Tibial artery (tissue), 4 donors: ENCODE measurements at places on chromosomes 5 and 9.

GRCh38 chr9:70639853-70640814 is 225.7 kb upstream of the KLF9 start:
- H3K4me3 ChIP-seq: peak overlapping the region; percentile 25
- no peak overlapping the region for H3K27ac ChIP-seq
- no peaks in the 10 kb centered on the region for H3K27me3 ChIP-seq
- no peaks in the 10 kb centered on the region for H3K4me1 ChIP-seq

DNA sequence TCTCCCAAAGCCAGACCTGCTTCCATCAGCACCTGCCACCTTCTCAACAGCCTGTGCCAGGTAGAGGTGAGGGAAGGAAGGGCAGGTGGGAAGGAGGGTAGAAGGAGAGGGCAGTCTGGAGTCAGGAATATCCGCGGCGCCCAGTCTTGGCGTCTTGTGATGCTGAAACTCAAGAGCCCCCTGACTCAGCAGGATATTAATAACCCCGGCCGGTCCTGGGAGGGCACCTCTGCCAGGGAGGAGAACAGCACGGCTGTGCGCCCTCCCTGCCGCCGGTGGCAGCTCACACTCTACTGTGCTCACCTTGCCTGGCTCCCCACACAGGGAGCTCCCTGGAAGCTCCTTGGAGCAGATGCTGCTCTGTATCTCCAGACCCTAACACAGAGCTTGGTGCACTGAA is 11.6 kb upstream of the NTNG2 start:
- no peaks in the 10 kb centered on the region for H3K36me3 ChIP-seq
- no peaks in the 10 kb centered on the region for H3K27me3 ChIP-seq
- DNase-seq: no peak
- H3K4me1 ChIP-seq: no peaks in the 10 kb centered on the region
- H3K4me3 ChIP-seq: no peak overlapping the region
- H3K27ac ChIP-seq: no peak overlapping the region

DNA sequence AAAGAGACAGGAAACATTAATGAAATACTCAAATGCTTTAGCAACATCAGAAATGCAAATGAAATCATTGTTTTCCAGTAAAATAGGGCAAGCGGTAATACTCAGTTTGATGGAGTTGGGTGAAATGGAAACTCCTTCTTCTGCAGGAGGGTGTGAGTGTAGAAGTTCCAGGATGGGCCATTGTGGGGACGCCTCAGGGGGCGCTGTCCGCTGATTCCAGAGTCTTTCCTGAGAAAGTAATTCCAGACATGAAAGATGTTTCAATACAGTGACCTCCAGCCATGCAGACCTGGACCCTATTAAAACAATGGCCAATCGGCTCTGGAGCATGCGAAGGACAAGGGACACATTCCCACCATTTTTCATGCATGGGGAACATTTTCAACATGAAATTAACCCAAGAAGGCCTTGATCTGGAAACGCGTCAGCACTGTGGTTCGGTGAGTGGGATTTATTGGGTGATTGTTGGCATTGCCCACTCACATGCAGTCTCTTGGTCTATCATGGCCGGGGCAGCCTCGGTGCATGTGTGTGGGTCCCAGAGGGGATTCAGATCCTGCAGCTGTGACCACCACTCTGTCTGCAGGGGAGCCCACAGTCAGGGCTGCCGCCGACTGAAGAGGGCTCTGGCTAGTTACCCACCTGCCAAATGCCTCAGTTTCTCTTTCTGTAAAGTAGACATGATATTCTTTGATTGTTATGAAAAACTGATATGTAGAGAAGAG is 132.6 kb upstream of the IRX4 start:
- no peak for DNase-seq
- H3K4me3 ChIP-seq: no peak overlapping the region
- no peaks in the 10 kb centered on the region for H3K36me3 ChIP-seq
- H3K4me1 ChIP-seq: no peaks in the 10 kb centered on the region
- H3K27me3 ChIP-seq: no peaks in the 10 kb centered on the region
- no peak overlapping the region for H3K27ac ChIP-seq

- H3K4me1 ChIP-seq: no peaks in the 10 kb centered on the region
- H3K27me3 ChIP-seq: peaks cover 51% of the 10 kb centered on the region
- H3K27ac ChIP-seq: no peak overlapping the region
These were observed 107.5 kb upstream of the PPP1R26 start for GRCh38 chr9:135372036-135372435.

- no peak for DNase-seq
- H3K36me3 ChIP-seq: no peaks in the 10 kb centered on the region
- peak overlapping the region; percentile 86 for H3K27ac ChIP-seq
- peak overlapping the region; percentile 74 for H3K4me3 ChIP-seq
- no peaks in the 10 kb centered on the region for H3K27me3 ChIP-seq
These were observed 1.4 kb downstream of the RAPGEF1 start for GRCh38 chr9:131738293-131739132.

- no peaks in the 10 kb centered on the region for H3K36me3 ChIP-seq
- H3K27me3 ChIP-seq: no peaks in the 10 kb centered on the region
- peak; percentile 75 for DNase-seq
- no peak overlapping the region for H3K4me3 ChIP-seq
- no peak overlapping the region for H3K27ac ChIP-seq
- H3K4me1 ChIP-seq: peaks cover 16% of the 10 kb centered on the region
These were observed 80.6 kb upstream of the IL6ST start for GRCh38 chr5:56075361-56075760.

- no peak overlapping the region for H3K27ac ChIP-seq
- H3K4me1 ChIP-seq: no peaks in the 10 kb centered on the region
- H3K36me3 ChIP-seq: no peaks in the 10 kb centered on the region
- no peak for DNase-seq
- peaks cover 10% of the 10 kb centered on the region for H3K27me3 ChIP-seq
- H3K4me3 ChIP-seq: no peak overlapping the region
These were observed 19.2 kb downstream of the CAPSL start for GRCh38 chr5:35919191-35919590.

GRCh38 chr9:101442318-101442717 is 6.7 kb upstream of the ALDOB start:
- H3K4me3 ChIP-seq: no peak overlapping the region
- H3K27ac ChIP-seq: no peak overlapping the region
- no peaks in the 10 kb centered on the region for H3K4me1 ChIP-seq

GRCh38 chr5:75169516-75169915 is 67.2 kb downstream of the ANKRD31 start:
- no peak overlapping the region for H3K4me3 ChIP-seq
- no peaks in the 10 kb centered on the region for H3K36me3 ChIP-seq
- no peak overlapping the region for H3K27ac ChIP-seq
- H3K27me3 ChIP-seq: no peaks in the 10 kb centered on the region
- H3K4me1 ChIP-seq: no peaks in the 10 kb centered on the region
- no peak for DNase-seq

DNA sequence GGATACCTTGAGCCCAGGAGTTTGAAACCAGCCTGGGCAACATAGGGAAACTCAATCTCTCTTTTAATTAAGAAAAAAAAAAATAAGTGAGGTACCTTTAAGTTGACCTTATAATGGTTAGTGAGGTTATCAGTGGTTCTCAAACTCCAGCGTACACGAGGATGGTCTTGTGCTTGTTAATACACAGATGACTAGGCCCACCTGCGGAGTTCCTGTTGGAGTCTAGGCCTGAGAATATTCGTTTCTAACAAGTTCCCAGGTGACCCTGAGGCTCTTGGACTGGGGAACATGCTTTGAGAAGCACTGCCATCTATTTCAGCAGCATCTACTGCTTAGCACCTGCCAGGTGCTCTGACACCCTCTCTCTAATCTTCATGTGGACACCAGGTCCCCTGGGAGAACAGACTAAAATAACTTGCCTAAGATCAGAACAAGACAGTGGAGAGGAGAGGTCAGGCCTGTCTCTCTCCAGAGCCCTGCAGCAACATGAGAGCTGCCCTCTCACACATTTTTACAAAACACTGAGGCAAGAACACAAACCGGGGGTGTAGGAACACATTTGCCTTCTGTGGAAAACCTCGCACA is 24.6 kb downstream of the TLE1 start:
- H3K36me3 ChIP-seq: peaks cover 8% of the 10 kb centered on the region
- no peak overlapping the region for H3K27ac ChIP-seq
- no peak overlapping the region for H3K4me3 ChIP-seq
- H3K4me1 ChIP-seq: no peaks in the 10 kb centered on the region

DNA sequence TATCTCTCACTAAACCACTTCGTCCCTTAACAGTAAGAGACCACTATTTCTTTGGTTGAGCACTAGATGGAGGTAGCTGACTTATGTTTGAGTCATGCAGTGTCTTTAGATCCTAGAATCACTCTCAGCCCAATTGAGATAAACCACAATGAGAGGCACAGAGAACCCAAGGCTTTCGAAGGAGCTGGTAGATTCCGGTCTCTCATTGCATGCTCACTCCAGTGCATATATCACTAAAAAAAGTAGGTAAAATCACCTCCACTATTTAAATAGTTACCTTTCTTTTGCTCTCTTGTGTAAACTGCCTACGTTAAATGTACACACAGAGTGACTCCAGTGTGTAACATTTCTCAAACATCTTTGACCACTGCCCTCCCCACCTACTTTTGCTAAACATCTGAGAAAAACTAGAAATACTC is 27.6 kb downstream of the ACTL7A start:
- H3K36me3 ChIP-seq: peaks cover 88% of the 10 kb centered on the region
- no peak overlapping the region for H3K27ac ChIP-seq
- no peaks in the 10 kb centered on the region for H3K4me1 ChIP-seq
- DNase-seq: no peak
- no peaks in the 10 kb centered on the region for H3K27me3 ChIP-seq

- H3K36me3 ChIP-seq: no peaks in the 10 kb centered on the region
- no peaks in the 10 kb centered on the region for H3K27me3 ChIP-seq
- DNase-seq: no peak
- H3K4me3 ChIP-seq: no peak overlapping the region
- no peaks in the 10 kb centered on the region for H3K4me1 ChIP-seq
These were observed 218.4 kb downstream of the GAPVD1 start for GRCh38 chr9:125479846-125480615.

- no peak overlapping the region for H3K27ac ChIP-seq
- H3K27me3 ChIP-seq: no peaks in the 10 kb centered on the region
- no peak overlapping the region for H3K4me3 ChIP-seq
- H3K4me1 ChIP-seq: peaks cover 12% of the 10 kb centered on the region
These were observed 115.2 kb downstream of the GNAQ start for GRCh38 chr9:77916410-77916819.

GRCh38 chr5:112333331-112333781 is 85.7 kb downstream of the EPB41L4A start:
- DNase-seq: no peak
- H3K36me3 ChIP-seq: no peaks in the 10 kb centered on the region
- H3K4me3 ChIP-seq: no peak overlapping the region
- no peak overlapping the region for H3K27ac ChIP-seq

- no peak overlapping the region for H3K27ac ChIP-seq
- no peaks in the 10 kb centered on the region for H3K27me3 ChIP-seq
- H3K36me3 ChIP-seq: no peaks in the 10 kb centered on the region
- H3K4me3 ChIP-seq: no peak overlapping the region
- no peaks in the 10 kb centered on the region for H3K4me1 ChIP-seq
- DNase-seq: no peak
These were observed 673.4 kb downstream of the DTWD2 start for GRCh38 chr5:118314931-118315330.

- DNase-seq: no peak
- H3K27ac ChIP-seq: no peak overlapping the region
- H3K27me3 ChIP-seq: no peaks in the 10 kb centered on the region
- no peaks in the 10 kb centered on the region for H3K4me1 ChIP-seq
These were observed 298.4 kb upstream of the PRDM9 start for GRCh38 chr5:23208959-23209431.

- no peak overlapping the region for H3K4me3 ChIP-seq
- peaks cover 50% of the 10 kb centered on the region for H3K4me1 ChIP-seq
- peak overlapping the region; percentile 75 for H3K27ac ChIP-seq
- H3K27me3 ChIP-seq: no peaks in the 10 kb centered on the region
These were observed 118.8 kb downstream of the BOD1 start for GRCh38 chr5:173497685-173498084.

DNA sequence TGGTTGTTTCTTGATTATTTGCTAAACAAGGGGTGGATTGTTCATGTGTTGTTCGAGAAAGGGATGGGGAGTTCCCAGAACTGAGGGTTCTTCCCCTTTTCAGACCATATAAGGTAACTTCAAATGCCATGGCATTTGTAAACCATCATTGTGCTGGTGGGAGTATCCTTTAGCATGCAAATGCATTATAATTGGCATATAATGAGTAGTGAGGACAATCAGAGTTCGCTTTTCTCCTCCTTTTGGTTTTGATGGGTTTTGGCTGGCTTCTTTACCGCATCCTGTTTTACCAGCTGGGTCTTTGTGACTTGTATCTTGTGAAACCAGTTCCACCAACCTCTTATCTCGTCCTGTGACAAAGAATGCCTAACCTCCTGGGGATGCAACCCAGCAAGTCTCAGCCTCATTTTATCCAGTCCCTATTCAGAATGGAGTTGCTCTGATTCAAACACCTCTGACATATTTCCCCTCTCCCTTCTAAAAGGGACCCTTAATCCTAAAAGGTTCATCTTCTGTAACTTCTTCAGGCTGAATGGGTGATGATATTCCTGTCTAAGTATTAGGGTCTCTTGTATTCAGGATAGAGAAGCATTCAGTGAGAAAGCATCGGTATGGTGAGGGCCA is 8.7 kb upstream of the FBN2 start:
- DNase-seq: no peak
- no peak overlapping the region for H3K27ac ChIP-seq
- H3K4me3 ChIP-seq: no peak overlapping the region
- no peaks in the 10 kb centered on the region for H3K4me1 ChIP-seq

DNA sequence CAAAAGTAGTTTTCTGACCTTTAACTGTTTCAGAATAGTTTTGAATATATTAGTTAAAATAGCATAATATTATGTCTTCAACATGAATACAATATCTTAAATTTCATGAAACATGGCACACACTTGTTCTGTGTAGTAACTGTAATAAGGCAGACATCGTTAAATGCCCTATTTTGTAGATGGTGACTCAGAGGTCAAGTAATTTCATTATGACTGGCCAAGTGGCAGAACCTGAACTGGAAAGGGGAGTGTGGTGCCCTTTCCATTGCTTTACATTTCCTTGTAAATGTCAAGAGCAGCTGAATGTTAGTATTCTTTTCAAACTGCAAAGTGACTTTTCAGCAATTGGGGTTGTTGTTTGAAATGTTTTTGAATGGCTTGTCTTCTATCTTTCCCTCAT is 201.2 kb upstream of the CDKN2B start:
- no peaks in the 10 kb centered on the region for H3K27me3 ChIP-seq
- peaks cover 10% of the 10 kb centered on the region for H3K4me1 ChIP-seq
- H3K4me3 ChIP-seq: no peak overlapping the region
- H3K36me3 ChIP-seq: no peaks in the 10 kb centered on the region

GRCh38 chr5:171410181-171410580 is 9.3 kb upstream of the FGF18 start:
- H3K4me1 ChIP-seq: no peaks in the 10 kb centered on the region
- no peaks in the 10 kb centered on the region for H3K27me3 ChIP-seq
- H3K27ac ChIP-seq: no peak overlapping the region
- H3K36me3 ChIP-seq: peaks cover 26% of the 10 kb centered on the region
- no peak overlapping the region for H3K4me3 ChIP-seq

GRCh38 chr5:143312822-143313221 is 90.7 kb downstream of the NR3C1 start:
- no peaks in the 10 kb centered on the region for H3K27me3 ChIP-seq
- no peak overlapping the region for H3K27ac ChIP-seq
- peaks cover 49% of the 10 kb centered on the region for H3K4me1 ChIP-seq
- DNase-seq: no peak
- no peak overlapping the region for H3K4me3 ChIP-seq

DNA sequence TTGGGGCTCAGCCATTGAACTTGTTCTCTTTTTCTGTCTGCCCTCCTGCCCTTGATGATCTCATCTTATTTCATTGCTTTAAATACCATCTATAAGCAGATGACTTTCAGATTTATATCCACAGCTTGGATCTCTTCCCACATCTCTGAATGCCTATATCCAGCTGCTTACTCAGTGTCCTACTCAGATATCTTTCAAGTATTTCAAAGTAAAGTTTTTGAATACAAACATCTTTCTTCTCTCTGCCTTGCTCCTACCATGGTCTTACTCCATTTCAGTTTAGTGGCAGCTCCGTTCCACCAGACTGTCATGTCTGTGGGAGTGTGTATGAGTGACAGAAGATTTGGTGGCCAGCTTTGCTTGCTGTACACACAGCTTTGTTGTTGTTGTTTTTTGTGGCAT is 59.7 kb downstream of the ERBIN start:
- no peak overlapping the region for H3K4me3 ChIP-seq
- no peak overlapping the region for H3K27ac ChIP-seq
